ENCODE measurements at places on chromosomes 12 and 14. TPM values are rescaled to one million over a fixed set of nuclear protein-coding genes. Genes with fewer than 3 reads are reported as not detected.

The STYK1 gene
- 1.7 TPM for total RNA-seq

GRCh38 chr12:2891240-2892053, 756 bp downstream of the TULP3 start:
- DNase-seq: peak; percentile 75

GRCh38 chr14:36513451-36514277, 6.4 kb downstream of the NKX2-1 start:
- no peak for DNase-seq

The NPFF gene
- not detected for total RNA-seq

The BCL7A gene
- total RNA-seq: 3.1 TPM

The SUOX gene
- total RNA-seq: 16.1 TPM

DNA sequence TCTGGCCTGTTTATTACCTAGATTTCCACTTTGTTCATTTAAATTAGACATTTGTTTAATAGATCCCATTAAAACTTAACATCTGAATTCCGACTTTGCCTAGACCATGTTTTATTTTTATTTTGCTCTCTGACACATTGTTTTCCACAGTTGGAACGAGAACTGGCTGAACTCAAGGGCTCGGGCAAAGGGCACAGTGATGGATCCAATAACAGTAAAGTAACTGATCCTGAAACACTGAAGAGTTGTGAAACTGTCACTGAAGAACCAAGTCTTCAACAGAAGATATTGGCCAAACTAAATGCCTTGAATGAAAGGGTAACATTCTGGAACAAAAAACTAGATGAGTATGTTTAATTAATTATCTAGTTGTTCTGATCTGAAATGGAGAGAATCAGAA, 39.7 kb downstream of the LRRC9 start:
- no peak for DNase-seq

- no peak for DNase-seq
Observed at GRCh38 chr14:97539411-97539795, 742.2 kb downstream of the VRK1 start.

The OTX2 gene
- not detected for total RNA-seq

GRCh38 chr12:98417266-98417665, 98.1 kb upstream of the TMPO start:
- no peak for DNase-seq

Measured in LHCN-M2 (cell line).